ENCODE measurements at places on chromosomes 6 and 20.

GRCh38 chr6:19465760-19466159 is 371.4 kb upstream of the ID4 start:
- DNase-seq = peak; percentile 83

DNA sequence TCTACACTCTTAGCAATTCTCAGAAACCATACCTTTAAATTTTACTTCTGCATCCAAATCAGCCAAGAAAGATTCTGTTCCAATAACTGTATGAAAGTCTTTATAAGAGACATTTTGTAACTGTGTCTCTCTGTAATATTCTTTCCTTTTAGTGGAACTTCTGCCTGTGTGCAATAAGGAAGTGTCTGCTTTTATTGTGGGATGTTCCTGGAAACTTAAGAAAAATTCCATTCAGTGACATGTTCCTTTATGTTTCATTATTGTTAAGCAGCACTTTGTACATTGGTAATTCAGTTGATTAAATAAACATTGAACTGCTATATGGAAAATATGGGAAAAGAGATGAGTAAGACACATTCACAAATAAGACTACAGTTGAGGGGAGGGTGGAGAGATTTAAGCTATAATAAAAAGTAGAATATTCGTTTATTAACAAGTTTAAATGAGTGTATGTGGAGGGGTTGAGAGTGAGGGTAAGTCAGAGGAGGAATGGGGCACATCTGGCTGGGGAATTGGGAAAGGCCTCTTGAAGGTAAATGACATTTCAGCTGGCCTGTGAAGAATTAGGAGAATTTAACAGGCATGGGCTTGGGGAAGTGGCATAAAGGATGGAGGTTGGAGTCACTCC is 11.9 kb downstream of the NUS1 start:
- no peak for DNase-seq

GRCh38 chr6:8352335-8352965 is 82.9 kb downstream of the SLC35B3 start:
- no peak for DNase-seq

GRCh38 chr20:20089939-20090338 is 37.6 kb downstream of the CFAP61 start:
- no peak for DNase-seq

DNA sequence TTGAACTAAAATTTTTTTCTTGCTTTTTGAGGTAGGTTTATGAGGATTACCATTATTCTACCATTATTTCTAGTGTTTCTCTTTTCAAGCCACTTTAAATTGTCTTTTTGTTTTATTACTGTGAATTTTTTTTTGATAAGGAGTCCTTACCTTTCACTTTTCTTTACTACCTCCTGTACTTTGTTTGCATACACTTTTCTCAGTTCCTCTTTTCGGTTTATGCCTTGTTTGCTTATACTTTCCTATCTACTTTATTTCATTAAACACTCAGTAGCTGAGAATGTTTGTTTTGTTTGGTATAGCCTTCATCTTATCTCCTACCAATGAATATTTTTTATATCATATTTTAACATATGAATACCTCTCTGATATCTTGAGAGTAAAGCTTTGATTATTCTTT is 147.9 kb downstream of the TFAP2B start:
- no peak for DNase-seq

DNA sequence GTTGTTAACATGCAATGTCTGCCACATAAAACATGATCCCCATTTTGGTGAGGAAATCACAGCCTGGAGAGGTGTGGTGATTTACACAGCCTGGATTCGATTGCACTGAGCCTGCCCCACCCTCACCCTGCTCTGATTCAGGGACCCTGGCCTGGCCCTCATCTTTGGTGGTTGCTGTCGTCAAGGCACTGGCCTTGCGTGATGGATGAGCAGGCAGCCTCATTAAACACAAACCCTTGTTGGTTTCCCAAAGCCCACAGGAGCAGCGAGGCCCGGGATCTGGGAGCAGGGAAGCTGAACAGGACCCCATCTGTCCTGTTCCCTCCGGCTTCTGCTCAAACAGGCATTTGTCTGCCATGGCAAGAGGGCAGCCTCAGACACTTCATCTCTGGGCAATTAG is 70.8 kb downstream of the CHMP4B start:
- no peak for DNase-seq

GRCh38 chr6:136226674-136227377 is 23.3 kb downstream of the MTFR2 start:
- DNase-seq = peak; percentile 23

- no peak for DNase-seq
These were observed 585.6 kb downstream of the DHX35 start for GRCh38 chr20:39547546-39548408.

DNA sequence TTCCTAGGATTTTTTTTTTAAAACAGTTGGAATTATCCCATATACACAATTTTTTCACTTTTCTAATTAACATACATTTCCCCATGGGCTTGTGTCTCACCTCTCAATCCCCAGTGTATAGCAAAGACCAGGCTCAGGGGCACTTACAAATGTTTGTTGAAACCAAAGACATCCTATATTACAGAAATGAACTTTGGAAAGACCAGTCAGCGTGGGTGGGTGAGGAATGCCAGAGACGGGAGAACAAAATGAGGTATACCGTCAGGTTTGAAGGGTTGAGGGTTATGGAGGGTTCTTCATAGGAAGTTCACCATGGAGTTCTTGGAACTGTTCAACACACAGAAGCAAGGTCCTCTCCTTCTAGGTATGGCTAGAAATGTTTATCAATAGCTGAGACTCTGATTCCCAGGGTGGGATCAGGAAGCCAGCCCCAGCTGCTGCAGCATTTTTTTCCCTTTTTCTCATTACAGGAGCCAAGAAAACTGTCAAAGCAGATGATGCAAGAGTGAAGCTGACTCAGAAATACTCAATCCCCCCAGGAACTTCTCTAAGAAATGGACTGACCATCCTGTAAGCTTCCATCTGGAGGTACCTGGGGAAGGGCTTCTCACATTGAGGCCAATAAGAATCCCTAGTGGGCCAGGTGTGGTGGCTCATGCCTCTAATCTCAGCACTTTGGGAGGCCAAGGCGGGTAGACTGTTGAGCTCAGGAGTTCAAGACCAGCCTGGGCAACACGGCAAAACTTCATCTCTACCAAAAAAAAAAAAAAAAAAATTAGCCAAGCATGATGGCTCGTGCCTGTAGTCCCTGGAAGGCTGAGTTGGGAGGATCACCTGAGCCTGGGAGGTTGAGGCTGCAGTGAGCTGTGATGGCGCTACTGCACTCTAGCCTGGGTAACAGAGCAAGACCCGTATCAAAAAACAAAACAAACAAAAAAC is 15.9 kb upstream of the TBC1D20 start:
- peak; percentile 46 for DNase-seq

DNA sequence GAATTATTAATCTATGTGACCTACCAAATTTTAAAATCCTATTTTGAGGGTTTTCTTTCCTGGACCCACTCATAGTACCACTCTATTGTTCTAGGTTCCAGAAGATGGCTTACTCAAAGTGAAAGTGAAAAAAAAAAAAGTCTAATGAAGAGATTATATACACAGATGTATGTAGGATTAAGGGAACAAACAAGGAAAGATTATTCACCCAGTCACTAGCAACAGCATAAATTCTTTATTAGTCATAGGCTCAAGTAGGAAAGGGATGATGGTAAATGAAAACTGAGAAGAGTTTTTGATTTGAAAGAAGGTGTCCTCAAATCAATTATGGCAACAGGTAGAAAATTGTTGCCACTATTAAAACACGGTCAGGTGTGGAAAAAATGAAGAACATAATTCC is 923.7 kb downstream of the TBC1D32 start:
- no peak for DNase-seq

DNA sequence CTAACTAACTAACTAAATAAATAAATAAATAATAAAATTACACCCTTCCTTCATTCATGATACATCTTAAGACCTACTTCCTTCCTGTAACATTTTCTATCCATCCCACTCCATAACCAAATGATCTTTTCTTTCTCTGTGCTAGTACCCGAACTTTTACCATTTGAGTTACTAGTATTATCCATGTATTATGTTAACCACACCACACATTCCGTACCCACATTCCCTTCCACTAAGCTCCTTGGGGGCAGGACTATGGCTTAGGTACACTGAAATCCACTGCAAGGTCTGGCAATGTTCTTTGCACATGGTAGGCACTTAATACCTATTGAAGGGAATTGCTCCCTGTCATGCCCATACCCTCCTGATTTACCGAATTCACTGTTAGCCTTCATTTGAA is 24.9 kb downstream of the REPS1 start:
- no peak for DNase-seq

Measured in EH (cell line).